ENCODE measurements at places on chromosomes 13 and 19.

DNA sequence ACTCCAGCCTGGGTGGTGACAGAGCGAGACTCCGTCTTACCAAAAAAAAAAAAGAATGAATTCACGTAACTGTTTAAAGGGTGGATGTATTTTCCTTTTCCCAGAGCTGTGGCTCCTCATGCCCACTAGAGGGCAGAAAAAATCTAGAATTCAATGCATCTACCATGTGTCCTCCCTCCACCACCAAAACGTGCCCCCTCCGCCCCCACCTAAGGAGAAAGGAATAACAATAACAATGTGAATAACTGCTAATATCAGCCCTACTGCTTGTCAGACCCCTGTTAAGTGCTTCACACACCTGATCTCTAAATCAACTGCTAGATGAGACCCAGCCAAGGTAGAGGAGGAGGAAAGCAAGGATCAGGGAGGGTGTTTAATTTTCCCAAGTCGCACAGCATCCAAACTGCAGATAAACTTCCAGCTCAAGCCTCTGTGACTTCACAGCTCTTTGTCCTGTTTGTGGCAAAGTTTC lies 20.2 kb upstream of the PNMA8B start:
- peak; percentile 31 for DNase-seq

- DNase-seq, result no peak
Observed at GRCh38 chr13:23288564-23288963, 107.8 kb downstream of the SGCG start.

- no peak for DNase-seq
Observed at GRCh38 chr19:35041548-35042055, at the start of gene HPN. Gene HPN (plus strand): TSS chr19:35041721. CDS start chr19:35042507, 786 bp downstream.

DNA sequence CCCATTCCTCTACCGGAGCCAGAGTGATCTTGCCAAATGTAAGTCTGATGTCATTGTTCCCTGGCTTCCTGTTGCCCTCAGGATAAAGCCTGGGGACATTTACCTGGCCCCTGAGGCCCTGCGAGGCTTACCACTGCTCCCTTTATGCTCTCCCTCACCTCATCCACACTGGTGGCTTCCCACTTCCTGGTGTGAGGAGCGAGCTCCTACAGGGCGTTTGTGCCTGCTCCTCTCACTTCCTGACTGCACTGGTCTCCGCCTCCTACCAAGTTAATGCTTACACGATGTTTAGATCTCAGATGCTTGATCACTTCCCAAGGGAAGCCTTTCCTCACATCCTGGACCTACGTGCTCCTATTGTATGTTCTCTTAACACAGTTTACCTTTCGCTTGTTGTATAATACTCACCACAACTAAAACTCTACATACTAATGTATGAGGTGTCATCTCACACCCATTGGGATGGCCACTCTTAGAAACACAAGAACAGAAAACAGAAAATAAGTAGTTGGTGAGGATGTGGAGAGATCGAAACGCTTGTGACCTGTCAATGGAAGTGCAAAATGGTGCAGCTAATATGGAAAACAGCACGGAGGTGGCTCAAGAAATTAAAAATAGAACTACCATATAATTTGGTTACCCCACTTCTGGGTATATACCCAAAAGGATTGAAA lies 177.6 kb downstream of the SHISA2 start:
- no peak for DNase-seq

GRCh38 chr19:17554968-17555479 lies 425 bp upstream of the COLGALT1 start:
- DNase-seq, result no peak

DNA sequence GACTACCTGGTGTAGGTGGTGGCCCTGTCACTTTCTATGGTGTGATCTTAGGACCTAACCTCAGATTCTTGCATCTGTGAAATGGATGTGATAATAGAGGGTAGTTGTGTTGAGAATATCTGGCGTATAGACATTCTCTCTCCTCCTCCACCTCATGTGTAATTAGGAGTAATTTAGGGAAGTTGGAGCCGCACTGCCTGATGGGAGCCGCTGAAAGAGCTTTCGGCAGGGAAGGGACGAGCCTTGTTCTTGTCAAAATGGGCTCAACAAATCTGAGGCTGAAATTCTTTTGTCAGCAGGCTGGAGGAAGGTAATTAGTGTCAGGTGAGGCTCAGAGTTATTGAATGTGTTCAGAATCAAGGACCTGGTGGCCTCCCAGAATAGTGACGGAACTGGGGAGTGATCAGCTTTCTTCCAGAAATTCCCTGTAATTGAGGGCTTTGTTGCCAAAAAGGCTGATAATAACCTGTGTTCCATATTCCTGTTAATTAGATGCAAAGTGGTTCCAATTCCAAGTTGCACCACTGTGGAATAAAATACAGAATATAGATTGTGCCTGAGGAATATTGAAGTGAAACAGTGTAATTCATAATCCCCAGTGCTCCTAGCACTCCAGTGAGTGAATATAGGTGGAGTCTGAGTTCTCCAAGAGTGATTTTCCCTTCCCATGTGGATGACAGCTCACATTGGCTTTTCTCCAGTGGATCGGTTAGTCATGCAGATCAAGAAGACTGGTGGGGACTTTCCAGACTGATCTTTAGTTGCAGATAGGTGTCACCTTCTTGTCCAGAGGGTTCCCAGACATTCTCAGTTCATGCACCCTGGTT lies 47.5 kb downstream of the SPATA13 start:
- DNase-seq, result peak; percentile 84

GRCh38 chr13:103006641-103007426 lies 59.4 kb downstream of the SLC10A2 start:
- DNase-seq, result no peak

DNA sequence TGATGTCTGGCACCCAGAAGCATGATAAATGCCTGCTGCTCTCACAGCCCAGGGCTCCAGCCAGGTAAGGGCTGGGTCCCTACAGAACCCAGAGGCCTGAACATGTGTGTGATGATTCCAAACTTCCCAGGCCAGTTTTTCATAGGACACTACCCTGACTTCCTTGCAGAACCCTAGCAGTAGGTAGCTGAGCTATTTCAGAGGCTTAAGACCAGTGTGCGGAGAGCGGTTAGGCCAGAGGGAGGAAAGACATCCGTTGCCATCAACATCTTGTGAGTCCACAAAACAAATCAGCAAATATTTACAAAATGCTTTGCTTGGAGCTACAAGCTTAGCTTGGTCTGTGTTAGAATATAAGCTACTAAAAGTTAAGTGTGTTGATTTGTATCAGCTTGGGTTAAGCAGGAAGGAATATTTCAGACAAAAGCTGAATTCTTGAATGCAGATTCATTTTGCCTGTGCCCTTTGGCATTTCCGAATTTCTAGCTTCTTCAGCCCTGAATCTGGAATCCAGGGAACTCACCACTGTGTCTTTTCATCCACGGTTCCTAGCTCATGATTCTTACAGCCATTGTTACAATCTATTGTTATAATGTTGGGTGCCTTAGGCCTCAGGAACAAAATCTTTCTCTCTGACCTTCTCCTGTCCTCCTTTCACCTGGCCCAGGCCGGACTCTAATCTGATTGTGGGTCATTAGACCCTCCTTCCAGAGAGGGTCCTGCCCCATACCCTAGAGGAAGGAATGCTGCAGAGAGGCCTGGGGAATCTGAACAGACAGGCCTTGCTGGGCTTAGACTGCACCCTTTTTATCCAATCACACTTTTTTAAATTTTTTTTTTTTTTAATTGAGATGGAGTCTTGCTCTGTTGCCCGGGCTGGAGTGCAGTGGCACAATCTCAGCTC lies 12.4 kb downstream of the RAB20 start:
- no peak for DNase-seq

DNA sequence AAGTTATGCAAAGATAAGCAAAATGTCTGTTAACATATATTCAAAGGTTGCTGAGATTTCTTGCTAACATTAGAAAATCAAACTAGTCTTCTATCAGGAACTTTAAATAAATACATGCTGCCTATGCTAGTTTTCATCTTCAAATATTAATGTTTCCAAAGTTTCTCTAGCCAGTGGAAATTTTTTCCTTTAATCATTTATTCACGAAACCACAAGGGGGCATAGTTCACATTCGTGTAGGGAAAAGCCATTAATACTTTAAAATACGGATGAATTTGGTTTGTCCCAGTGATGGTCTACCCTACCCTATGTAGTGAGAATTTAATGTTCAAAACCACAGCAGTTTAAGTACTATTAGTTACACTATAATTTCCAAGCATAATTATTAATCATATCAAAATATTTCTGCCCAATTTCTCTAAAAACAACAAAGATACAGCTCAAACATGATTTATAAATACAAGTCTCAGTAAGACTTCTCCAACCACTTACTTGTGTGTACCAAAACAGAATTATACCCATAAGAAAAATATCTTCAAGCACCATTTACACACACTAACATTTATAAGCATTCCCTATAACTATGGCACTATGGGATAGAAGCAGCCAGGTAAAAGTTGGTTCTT lies 16.2 kb downstream of the NUFIP1 start:
- peak; percentile 46 for DNase-seq

GRCh38 chr13:73248711-73249580 lies 190.1 kb downstream of the KLF5 start:
- no peak for DNase-seq

GRCh38 chr19:40213882-40214570 lies 4.2 kb downstream of the TTC9B start:
- no peak for DNase-seq
